GOT3 (cell line): ENCODE measurements at places on chromosomes 16 and 17.

GRCh38 chr16:396199-396598 lies 800 bp upstream of the NME4 start:
- no peak for DNase-seq

DNA sequence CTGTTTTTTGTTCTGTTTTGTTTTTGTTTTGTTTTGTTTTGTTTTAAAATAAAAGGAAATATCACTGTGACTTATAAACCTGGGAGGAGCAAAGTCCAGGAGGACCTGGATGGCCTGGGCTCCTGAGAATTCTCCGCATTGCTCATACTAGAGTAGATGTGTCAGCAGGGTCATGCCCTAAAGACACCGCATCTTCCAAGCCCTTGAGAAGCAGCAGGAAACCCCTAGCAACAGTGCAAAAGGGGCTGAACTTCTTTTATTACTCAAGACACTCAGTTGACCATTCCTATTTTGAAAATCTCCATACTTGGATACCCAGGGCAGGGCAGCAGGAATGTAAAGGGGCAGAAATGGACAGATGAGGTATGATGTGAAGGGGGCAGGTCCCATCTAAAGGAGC lies 51.8 kb downstream of the SYT17 start:
- DNase-seq: no peak

GRCh38 chr16:8293413-8293812 lies 296.9 kb downstream of the TMEM114 start:
- DNase-seq: no peak

- DNase-seq: no peak
Measured at GRCh38 chr17:27634776-27635175, 3.8 kb downstream of the LGALS9 start.

GRCh38 chr17:20270369-20270768 lies 197.0 kb downstream of the LGALS9B start:
- no peak for DNase-seq

- no peak for DNase-seq
Measured at GRCh38 chr16:907361-907760, 63.4 kb downstream of the LMF1 start.

GRCh38 chr16:86961171-86961601 lies 356.0 kb downstream of the C16orf95 start:
- no peak for DNase-seq

DNA sequence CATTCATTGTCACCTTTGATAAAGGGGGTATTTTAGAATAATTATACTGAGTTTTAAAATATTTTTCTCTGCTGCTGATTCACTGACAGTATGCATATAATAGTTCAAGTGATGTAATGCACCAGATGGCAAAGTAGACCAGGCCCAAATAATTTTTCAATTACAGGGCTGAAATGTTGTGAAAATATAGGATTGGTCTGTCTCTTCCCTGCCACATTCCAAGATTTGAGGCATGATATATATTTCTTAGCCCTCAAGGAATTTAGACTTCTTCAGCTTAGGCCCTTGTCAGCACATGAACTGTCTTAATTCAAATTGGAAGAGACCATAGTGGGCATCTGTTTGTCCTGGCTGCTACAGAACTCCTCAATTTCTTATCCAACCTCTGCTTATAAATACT lies 39.2 kb upstream of the SLC12A3 start:
- no peak for DNase-seq

DNA sequence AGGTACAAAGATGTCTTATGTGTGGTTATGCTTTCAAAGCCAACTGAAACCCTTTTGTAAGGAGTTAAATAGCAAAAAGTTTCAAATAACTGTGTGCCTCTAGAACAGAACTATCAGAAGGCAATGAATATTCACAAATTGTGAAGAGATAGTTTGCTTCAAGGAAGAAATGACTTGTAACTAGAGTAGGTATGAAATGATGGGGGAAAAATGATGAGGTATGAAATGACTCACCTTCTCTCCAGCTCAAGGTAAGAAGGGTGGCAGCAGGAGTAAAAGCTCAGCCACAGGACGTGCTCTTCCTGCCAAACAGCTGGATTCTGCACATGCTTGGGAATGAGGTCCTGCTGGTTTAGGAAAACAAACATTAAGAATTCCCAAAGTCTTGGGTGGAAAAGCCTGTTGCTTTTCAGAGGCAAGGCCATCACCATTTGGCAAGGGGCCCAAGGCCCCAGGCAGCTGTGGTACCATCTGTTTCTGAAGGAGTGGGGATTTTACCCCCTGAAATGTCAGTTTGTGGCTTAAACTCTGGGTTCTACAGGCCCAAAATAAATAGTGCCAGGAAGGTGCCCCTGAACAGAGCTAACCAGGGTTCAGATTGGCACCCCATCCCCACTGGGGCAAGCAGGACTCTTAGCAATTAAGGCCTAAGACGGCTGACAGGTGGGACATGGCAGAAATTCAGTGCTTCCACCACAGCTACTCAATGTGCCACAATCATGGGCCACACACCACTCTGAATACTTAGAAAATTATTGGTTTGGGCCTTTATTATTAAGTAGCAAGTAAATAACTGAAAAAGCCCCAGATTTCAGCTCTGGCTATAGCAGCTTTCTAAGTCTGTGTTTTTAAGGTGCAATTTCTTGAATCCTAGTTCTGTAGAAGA lies 13.3 kb downstream of the HERPUD1 start:
- DNase-seq: no peak

DNA sequence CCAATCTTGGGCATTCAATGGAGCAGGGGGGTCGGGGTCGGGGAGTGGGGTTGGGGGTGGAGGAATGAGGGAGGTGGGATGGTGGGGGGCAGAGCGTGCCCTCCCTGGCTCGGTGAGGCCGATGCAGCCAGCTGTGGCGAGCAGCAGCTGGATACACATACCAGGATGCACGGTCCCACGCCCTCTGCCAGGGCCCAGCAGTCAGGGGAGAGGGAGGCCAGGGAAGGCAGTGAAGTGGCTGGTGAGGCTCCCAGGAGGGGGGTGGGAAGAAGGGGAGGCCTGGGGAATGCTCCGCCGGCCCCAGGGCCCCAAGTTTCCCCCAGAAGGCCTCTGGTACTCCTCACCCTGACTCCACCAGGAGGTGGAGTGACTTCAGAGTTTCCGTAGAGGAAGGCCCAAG lies 77.6 kb upstream of the LHX1 start:
- no peak for DNase-seq

DNA sequence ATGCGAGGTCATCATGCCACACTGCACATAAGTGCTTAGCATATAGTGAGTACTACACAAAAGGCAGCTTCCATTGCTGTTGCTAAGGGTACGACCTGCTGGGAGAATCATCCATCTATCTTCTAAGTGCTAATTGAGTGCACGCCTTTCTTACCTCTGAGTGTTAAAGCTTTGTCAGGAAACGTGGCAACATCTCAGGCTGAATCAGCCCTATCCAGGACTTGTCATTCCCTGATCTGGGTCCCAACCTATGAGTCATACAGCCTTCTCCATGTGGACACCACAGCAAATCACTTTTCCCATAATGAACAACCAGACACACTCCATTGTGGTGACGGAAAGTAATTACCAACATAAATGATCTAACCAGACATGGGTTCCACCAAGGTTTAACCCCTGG lies 201.1 kb upstream of the MAF start:
- no peak for DNase-seq

DNA sequence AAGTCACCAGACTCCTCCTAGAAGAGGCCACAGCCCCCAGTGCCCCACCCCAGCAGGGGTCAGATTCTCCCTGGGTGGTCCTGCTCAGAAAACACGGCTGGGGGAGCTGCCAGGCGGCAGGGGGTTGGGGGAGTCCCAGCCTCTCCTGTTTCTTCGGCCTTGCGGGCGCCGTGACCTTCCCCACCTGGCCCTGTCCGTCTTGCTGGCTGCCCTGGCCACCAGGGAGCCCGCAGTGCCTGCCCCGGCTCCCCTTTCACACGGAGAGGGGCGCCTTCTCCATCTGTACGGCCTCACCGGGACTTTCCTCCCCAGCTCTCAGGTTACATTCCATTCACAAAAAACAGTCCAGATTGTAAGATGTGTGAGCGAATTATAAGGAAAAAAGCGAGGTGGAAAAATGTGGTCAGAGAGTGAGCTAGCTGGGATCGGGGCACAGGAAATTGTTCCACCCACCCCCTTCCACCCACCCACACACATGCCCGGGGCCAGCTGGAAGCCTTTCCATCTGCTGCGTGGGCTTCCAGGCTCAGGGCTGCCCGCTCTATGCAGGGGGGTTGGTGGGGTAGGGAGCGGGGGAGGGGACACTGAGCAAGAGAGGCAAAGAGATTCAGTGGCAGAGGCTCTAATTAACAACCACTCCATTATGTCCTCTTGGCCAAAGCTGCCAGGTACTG lies 14.6 kb upstream of the CIBAR2 start:
- DNase-seq: no peak

- DNase-seq: no peak
Measured at GRCh38 chr17:6675201-6675825, 23.8 kb downstream of the C17orf100 start.

DNA sequence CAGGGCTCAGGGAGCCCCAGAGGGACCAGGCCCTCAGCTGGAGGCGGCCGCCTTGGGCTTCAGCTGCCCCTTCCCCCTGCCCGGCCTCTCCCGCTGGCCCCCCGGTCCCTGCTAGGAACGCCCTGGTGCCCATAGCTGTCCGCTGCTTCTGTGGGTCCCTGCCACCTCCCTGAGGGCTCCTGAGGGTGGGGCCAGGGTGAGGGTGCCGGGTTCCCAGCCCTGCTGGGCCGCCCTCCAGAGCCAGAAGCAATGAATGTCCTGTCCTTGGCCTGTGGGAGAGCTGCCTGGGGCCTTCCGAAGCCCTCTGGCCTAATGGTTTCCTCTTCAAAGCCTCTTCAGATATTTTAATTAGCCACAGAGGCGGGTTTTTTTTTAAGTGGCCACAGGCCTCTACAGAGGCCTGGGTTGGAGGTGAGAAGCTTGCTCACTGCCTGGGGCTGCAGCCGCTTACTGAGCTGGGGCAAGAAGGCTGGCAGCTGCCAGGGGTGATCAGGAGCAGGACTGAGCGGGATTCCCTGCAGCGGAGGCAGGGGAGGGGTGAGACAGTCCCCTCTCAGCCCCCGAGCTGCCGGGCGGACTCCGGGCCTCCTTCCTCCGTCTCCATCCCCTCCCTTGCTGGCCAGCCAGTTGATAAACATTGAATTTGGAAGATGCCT lies 9.9 kb downstream of the CENPX start:
- DNase-seq: no peak

GRCh38 chr17:57597531-57598453 lies 147.3 kb downstream of the CCDC182 start:
- peak; percentile 13 for DNase-seq

GRCh38 chr16:48099455-48099854 lies 56.3 kb downstream of the ABCC12 start:
- DNase-seq: no peak

GRCh38 chr17:16438173-16438556 lies 22.8 kb downstream of the TRPV2 start:
- DNase-seq: no peak

- DNase-seq: no peak
Measured at GRCh38 chr17:38815576-38816193, 9.4 kb downstream of the CWC25 start.

DNA sequence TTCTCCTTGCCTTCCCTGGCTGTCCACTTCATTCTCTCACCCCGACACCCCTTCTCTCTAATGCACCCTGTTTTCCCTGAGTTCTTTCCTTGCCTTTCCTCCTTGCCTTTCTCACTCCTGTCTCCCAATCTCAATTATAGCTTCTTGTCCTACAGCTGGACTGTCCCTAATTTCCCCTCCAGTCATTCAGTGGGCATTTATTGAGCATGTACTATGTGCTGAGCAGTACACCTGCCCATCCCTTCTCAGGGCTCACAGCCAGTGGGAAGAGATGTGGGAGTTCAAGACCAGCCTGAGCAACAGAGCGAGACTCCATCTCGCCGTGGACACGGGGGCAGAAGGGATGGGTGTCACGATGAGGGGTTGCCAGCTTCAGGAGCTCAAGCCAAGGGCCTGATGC lies 5.8 kb downstream of the ATP2A1 start:
- no peak for DNase-seq

- no peak for DNase-seq
Measured at GRCh38 chr17:79844869-79845600, 5.8 kb upstream of the CBX4 start.

- no peak for DNase-seq
Measured at GRCh38 chr16:47262938-47263337, 119.2 kb upstream of the NETO2 start.

- no peak for DNase-seq
Measured at GRCh38 chr17:57533684-57534305, 211.3 kb downstream of the CCDC182 start.

- peak; percentile 35 for DNase-seq
Measured at GRCh38 chr17:42798383-42799380, at the start of the genes CNTD1 and COA3. CNTD1 (plus strand) TSS chr17:42798861; CDS start chr17:42799068, 207 bp downstream. COA3 (minus strand) TSS chr17:42798704; CDS start chr17:42798681, 23 bp downstream.

- no peak for DNase-seq
Measured at GRCh38 chr16:81723098-81723723, 55.9 kb upstream of the PLCG2 start.

GRCh38 chr16:49918257-49918656 lies 62.3 kb upstream of the ZNF423 start:
- DNase-seq: no peak

DNA sequence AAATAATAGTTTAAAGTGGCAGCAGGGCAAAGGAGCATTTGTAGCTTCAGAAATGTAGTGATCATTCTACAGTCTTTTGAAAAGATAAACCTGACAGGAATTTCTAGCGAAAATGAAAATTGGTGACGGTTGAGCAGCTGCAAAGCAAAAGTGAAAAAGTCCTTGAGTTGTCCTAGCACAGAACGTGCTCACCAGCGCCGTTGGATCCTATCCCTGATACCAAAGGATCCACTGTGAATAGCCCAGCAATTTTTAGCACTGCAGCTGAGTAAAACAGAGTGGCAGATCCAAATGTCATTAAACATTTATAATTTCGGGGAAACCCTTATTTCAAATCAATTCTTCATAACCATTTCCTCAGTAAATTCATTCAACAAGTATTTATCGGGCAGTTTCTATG lies 453.8 kb upstream of the HSBP1 start:
- no peak for DNase-seq

DNA sequence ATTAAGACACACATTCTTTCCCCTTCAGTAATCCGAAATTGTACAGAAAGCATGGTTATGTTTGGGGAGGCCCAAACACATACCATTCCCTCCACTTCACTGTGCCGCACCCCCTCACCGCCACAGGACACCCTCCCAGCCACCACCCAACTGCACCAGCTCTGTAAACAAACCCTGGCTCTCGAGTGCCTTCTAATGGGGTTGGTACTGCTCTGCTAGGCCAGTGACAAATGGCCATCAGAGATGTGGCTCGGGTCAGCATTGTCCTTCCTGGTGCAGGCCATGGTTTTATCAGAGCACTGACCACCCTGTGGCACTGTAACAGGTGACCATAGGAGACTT lies 24.0 kb upstream of the SREBF1 start:
- no peak for DNase-seq

GRCh38 chr16:3074860-3075522 lies 9.6 kb downstream of the IL32 start:
- no peak for DNase-seq

GRCh38 chr17:73194514-73195222 lies 1.8 kb downstream of the COG1 start:
- no peak for DNase-seq

DNA sequence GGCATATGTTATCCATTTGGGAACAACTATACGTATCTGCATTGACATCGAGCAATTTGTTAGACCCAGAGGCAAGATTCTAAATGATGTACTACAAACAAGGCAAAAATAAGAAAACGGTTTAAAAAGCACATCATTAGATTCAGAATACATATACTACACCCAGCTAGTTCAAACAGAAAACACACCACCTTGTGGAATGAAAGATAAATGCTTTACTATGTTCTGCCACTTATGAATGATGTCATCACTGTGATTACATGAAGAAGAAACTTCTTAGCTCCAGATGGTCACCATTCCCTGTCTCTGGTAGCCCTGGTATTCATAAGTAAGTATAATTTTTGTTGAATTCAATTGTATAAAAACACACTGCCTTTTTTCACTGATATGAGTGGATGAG lies 7.8 kb downstream of the NACA2 start:
- DNase-seq: no peak
